Airway epithelial cell (primary cell): ENCODE measurements at places on chromosomes 7 and 10. TPM values are rescaled to one million over a fixed set of nuclear protein-coding genes. Genes with fewer than 3 reads are reported as not detected.

Gene PAOX
- total RNA-seq, result 1.3 and 5.0 TPM in 2 replicates

Gene AHR
- total RNA-seq, result 57.2 and 66.6 TPM in 2 replicates

Gene MCM10
- total RNA-seq, result 9.5 and 12.6 TPM in 2 replicates

Gene CPA1
- total RNA-seq, result not detected in 2 replicates

Gene ZMIZ2
- 13.1 and 18.0 TPM in 2 replicates for total RNA-seq

Gene NUTM2D
- total RNA-seq, result 1.3 and 3.8 TPM in 2 replicates

Gene UCN3
- not detected in 2 replicates for total RNA-seq

Gene PRTFDC1
- total RNA-seq, result 2.7 and 2.8 TPM in 2 replicates

Gene VWDE
- total RNA-seq, result 3.3 and 5.1 TPM in 2 replicates

Gene ACSL5
- total RNA-seq, result 0.42 TPM in 1 of 2 replicates, not detected in the other

Gene PDE1C
- 0.07 TPM in 1 of 2 replicates, not detected in the other for total RNA-seq

Gene DOCK1
- total RNA-seq, result 33.3 and 35.8 TPM in 2 replicates

Gene CYP26C1
- total RNA-seq, result not detected in 2 replicates

Gene KAZALD1
- 3.3 and 3.8 TPM in 2 replicates for total RNA-seq

Gene AKR1C8
- not detected in 2 replicates for total RNA-seq

Gene SLC18A2
- not detected in 2 replicates for total RNA-seq

Gene RAMP3
- total RNA-seq, result not detected in 2 replicates

Gene COL17A1
- total RNA-seq, result 507 and 607 TPM in 2 replicates

Gene MMRN2
- 4.8 and 6.8 TPM in 2 replicates for total RNA-seq

Gene SMO
- total RNA-seq, result 17.4 and 17.9 TPM in 2 replicates

Gene COL26A1
- not detected in 2 replicates for total RNA-seq

Gene GSTO2
- 37.8 and 40.3 TPM in 2 replicates for total RNA-seq

Gene BTBD16
- 0.14 and 0.42 TPM in 2 replicates for total RNA-seq

Gene FGL2
- total RNA-seq, result not detected in 2 replicates

Gene STK31
- total RNA-seq, result not detected in 2 replicates

Gene NXPH1
- total RNA-seq, result not detected in 2 replicates

Gene AGR2
- 69.2 and 131 TPM in 2 replicates for total RNA-seq

Gene NPY
- not detected in 2 replicates for total RNA-seq

Gene PLEKHS1
- total RNA-seq, result not detected in 2 replicates

Gene LIPK
- total RNA-seq, result 1.4 and 1.9 TPM in 2 replicates

Gene METTL27
- 0.84 and 1.1 TPM in 2 replicates for total RNA-seq

Gene GTPBP4
- total RNA-seq, result 51.5 and 94.2 TPM in 2 replicates

Gene UCMA
- not detected in 2 replicates for total RNA-seq

Gene MSMB
- 0.84 and 2.0 TPM in 2 replicates for total RNA-seq

Gene ANXA8L1
- total RNA-seq, result 291 and 296 TPM in 2 replicates

Gene NET1
- total RNA-seq, result 195 and 238 TPM in 2 replicates

Gene IFIT1B
- total RNA-seq, result not detected in 2 replicates

Gene CCDC146
- 0.65 and 1.5 TPM in 2 replicates for total RNA-seq
